Activated T-helper 2 cell treated with anti-CD3 and anti-CD28 coated beads, Interferon-gamma antibody, Interleukin-2, Interleukin-4, amounts not matched to agents 10 μg/mL and 5 μg/mL and 100 μg/mL, durations not matched to agents 14 hours and 24 hours and 36 hours (primary cell): ENCODE measurements at places on chromosomes 7 and 10.

GRCh38 chr7:100053215-100053614 lies 3.6 kb downstream of the ZSCAN21 start:
- H3K36me3 ChIP-seq = peaks cover 14% of the 10 kb centered on the region
- no peak for DNase-seq
- H3K27ac ChIP-seq = no peak overlapping the region
- peaks cover 7% of the 10 kb centered on the region for H3K4me1 ChIP-seq
- no peaks in the 10 kb centered on the region for H3K27me3 ChIP-seq
- no peak overlapping the region for H3K4me3 ChIP-seq

GRCh38 chr7:2894118-2894940 lies 50.2 kb upstream of the GNA12 start:
- no peaks in the 10 kb centered on the region for H3K36me3 ChIP-seq
- H3K4me1 ChIP-seq = peaks cover 8% of the 10 kb centered on the region
- H3K27ac ChIP-seq = peak overlapping the region; percentile 89

DNA sequence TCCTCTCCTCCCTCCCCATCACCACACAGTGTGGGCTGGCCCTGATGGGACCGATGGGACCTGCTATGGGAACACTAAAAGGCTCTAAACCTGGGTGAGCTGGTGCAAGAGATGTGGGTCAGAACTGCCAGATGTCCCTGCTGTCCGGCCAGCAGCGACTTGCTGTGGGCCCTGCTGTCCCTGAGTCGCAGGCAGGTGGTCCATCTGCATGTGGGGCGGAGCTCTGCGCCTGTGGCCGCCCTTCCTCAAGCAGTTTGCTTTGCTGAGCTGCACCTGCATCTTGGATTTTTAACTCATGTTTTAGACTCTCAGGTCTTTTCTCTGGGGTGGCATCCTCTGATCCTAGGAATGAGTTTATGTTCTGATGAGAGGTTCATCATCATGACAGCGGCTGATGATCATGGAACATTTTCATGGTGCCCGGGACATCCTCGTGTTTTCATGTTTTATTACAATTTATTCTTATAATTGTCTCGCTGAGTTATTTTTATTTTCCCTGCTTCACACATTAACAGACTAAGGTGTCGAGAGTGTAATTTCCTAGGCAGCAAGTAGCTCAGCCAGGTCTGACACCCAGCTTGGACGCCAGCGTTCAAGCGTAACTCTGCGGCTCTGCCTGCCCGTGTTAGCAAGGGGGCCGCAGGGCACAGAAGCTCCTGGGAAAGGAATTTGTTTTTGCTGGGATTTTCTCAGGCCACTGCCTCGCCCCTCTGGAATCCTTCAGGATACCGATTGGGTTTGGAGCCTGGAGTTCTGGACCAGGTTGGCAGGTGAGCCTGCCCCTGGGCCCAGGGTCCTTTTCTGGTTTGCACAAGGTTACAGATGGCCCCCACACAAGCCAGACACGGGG lies 615.2 kb upstream of the FOXK1 start:
- no peak overlapping the region for H3K27ac ChIP-seq
- H3K4me3 ChIP-seq = no peak overlapping the region
- DNase-seq = no peak

DNA sequence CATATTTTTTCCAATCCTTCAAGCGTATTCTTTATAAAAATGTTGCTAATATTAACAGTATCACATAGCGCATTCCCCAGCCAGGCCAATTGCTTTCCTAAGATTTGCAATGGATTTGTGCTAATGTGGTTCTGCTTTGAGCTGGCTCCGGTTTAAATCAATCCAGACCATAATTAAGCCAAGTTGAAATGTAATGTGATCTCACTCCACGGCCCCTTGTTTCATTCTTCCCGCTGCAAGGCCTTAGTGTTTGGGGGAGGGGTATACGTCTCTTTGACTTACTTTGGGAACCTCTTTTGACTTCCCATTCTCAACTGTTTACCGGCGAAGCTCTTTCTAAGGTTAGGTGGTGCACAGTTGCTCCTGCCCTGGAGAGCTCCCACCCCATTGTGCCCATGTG lies 86.4 kb downstream of the PRPF18 start:
- H3K36me3 ChIP-seq = no peaks in the 10 kb centered on the region
- DNase-seq = no peak
- H3K27ac ChIP-seq = no peak overlapping the region
- no peak overlapping the region for H3K4me3 ChIP-seq
- H3K4me1 ChIP-seq = no peaks in the 10 kb centered on the region

DNA sequence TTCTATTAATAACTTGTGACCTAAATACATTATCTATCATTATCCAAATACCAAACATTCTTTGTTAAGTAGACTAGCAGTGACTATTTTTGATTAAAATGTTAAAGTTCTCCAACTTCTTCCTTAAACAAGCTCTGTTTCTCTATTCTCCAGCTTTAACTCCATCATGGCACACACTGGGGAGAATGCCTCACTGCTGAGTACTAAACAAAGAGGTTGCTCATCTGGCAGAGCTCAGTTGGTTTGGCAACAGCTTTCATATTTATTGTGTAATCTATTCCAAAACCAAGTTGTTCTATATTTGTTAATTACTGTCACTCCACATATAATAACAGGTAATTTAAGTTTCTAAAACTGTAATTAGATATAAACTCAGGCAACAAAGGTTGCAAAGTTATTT lies 89.6 kb downstream of the USP6NL start:
- H3K36me3 ChIP-seq = no peaks in the 10 kb centered on the region
- no peak overlapping the region for H3K27ac ChIP-seq
- no peak for DNase-seq
- H3K27me3 ChIP-seq = peaks cover 35% of the 10 kb centered on the region

- no peak for DNase-seq
- H3K36me3 ChIP-seq = no peaks in the 10 kb centered on the region
- H3K4me3 ChIP-seq = no peak overlapping the region
- H3K27ac ChIP-seq = no peak overlapping the region
- peaks cover 5% of the 10 kb centered on the region for H3K27me3 ChIP-seq
These were observed 52.4 kb downstream of the PLCE1 start for GRCh38 chr10:94046098-94046497.

- no peak for DNase-seq
- no peak overlapping the region for H3K27ac ChIP-seq
- H3K4me1 ChIP-seq = no peaks in the 10 kb centered on the region
- no peak overlapping the region for H3K4me3 ChIP-seq
These were observed 19.9 kb downstream of the CASD1 start for GRCh38 chr7:94529516-94529915.

DNA sequence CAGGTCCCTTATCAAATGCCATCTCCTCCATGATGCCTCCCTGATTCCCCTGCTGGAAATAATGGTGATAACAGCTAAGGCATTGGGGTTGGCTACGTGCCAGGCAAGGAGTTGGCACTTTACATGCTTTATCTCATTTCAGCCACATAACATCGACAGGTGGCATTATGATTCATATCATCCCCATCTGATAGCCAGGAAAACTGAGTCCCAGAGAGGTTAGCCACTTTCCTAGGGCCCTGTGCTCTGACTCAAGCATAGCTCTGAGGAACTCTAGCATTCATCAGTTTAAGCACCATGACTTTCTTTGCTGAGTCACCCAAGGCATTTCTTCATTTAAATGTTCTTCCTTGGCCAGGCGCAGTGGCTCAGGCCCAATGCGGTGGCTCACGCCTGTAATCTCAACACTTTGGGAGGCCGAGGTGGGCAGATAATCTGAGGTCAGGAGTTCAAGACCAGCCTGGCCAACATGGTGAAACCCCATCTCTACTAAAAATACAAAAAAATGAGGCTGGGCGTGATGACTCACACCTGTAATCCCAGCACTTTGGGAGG lies 6.6 kb downstream of the LEP start:
- H3K36me3 ChIP-seq = no peaks in the 10 kb centered on the region
- H3K4me3 ChIP-seq = no peak overlapping the region
- no peak overlapping the region for H3K27ac ChIP-seq
- peaks cover 4% of the 10 kb centered on the region for H3K27me3 ChIP-seq
- H3K4me1 ChIP-seq = no peaks in the 10 kb centered on the region
- DNase-seq = no peak

DNA sequence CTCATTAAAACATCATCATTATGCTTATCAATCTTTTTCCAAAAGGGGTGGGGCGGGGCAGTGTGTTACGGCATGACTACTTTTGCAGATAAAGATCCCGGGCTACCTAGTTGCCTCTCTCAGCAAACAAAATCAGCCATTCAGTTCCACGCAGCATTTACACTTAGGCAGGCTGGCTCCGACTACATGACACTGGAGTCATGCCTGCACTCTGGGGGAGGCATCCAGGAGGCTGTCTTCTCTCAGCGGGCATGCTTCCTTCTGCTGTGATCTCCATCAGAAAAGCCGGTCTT lies 193.9 kb upstream of the TCF7L2 start:
- no peaks in the 10 kb centered on the region for H3K27me3 ChIP-seq
- no peak overlapping the region for H3K27ac ChIP-seq
- H3K4me1 ChIP-seq = no peaks in the 10 kb centered on the region

GRCh38 chr10:89069589-89069988 lies 79.0 kb downstream of the FAS start:
- H3K27me3 ChIP-seq = peaks cover 45% of the 10 kb centered on the region
- no peak for DNase-seq
- H3K27ac ChIP-seq = no peak overlapping the region
- no peak overlapping the region for H3K4me3 ChIP-seq
- H3K36me3 ChIP-seq = no peaks in the 10 kb centered on the region

- DNase-seq = no peak
- peaks cover 12% of the 10 kb centered on the region for H3K4me1 ChIP-seq
- peaks cover 20% of the 10 kb centered on the region for H3K36me3 ChIP-seq
- no peak overlapping the region for H3K27ac ChIP-seq
These were observed 23.5 kb downstream of the UPP1 start for GRCh38 chr7:48112401-48113165.

DNA sequence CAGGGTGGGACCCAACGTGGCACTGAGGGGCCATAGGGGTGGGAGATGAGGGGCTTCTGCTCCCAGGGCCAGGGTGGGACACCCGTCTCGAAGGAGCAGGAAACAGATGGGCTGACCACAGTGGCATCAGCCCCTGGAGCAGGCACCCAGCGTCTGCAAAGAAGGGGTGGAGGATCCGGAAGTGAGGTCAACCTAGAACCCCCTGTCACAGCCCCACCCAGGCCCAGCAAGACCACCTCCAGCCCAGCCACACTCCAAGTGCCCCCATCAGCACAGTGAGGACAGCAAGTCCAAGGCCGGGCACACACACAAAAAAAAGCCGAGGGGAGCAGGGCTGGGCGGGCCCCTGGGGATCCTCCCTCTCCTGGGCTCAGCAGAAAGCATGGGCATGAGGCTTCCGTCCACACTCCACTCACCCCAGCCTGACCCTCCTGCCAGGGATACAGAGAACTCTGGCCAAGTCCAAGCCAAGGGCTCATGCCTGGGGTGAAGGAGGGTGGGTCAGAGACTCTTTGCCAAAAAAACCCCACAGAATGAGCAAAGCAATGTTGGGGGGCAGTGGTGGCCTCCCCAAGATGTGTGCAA lies 111.0 kb downstream of the FOXL3 start:
- no peak overlapping the region for H3K27ac ChIP-seq
- peaks cover 3% of the 10 kb centered on the region for H3K36me3 ChIP-seq
- H3K27me3 ChIP-seq = peaks cover under 1% of the 10 kb centered on the region
- DNase-seq = no peak

GRCh38 chr7:44667190-44667589 lies 60.8 kb downstream of the OGDH start:
- peaks cover 4% of the 10 kb centered on the region for H3K4me1 ChIP-seq
- DNase-seq = no peak
- H3K27ac ChIP-seq = no peak overlapping the region

- H3K27ac ChIP-seq = no peak overlapping the region
- H3K4me1 ChIP-seq = no peaks in the 10 kb centered on the region
- no peak for DNase-seq
- H3K36me3 ChIP-seq = no peaks in the 10 kb centered on the region
- no peak overlapping the region for H3K4me3 ChIP-seq
These were observed 158.3 kb upstream of the IGFBP3 start for GRCh38 chr7:46079421-46079820.

GRCh38 chr7:131157530-131158243 lies 170.0 kb upstream of the MKLN1 start:
- no peaks in the 10 kb centered on the region for H3K36me3 ChIP-seq
- H3K27ac ChIP-seq = no peak overlapping the region
- no peak overlapping the region for H3K4me3 ChIP-seq
- H3K27me3 ChIP-seq = peaks cover 1% of the 10 kb centered on the region

DNA sequence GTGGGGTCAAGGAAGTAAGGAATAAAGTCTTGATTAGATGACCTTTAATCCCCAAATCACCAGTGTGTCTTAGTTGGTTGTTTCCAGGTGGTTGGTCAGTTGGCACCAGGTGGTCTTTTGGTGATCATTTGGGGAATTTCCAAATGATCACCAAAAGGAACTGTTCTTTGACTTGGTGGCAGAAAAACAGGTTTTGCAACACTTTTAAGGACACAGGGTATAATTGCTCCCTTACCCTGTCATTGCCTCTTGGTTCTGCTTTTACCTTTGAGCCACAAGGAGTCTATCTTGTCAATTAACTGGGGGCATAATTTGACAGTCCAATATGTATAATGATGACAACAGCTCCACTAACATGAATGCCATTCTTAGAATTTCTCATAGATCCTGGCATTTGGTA lies 104.2 kb downstream of the ADK start:
- H3K27ac ChIP-seq = no peak overlapping the region
- peaks cover 9% of the 10 kb centered on the region for H3K4me1 ChIP-seq
- no peak overlapping the region for H3K4me3 ChIP-seq
- no peaks in the 10 kb centered on the region for H3K27me3 ChIP-seq

GRCh38 chr7:29091715-29092114 lies 54.6 kb downstream of the CPVL start:
- H3K4me1 ChIP-seq = peaks cover 7% of the 10 kb centered on the region
- peaks cover 2% of the 10 kb centered on the region for H3K27me3 ChIP-seq
- peak overlapping the region; percentile 58 for H3K4me3 ChIP-seq
- no peaks in the 10 kb centered on the region for H3K36me3 ChIP-seq
- no peak for DNase-seq
- H3K27ac ChIP-seq = no peak overlapping the region

DNA sequence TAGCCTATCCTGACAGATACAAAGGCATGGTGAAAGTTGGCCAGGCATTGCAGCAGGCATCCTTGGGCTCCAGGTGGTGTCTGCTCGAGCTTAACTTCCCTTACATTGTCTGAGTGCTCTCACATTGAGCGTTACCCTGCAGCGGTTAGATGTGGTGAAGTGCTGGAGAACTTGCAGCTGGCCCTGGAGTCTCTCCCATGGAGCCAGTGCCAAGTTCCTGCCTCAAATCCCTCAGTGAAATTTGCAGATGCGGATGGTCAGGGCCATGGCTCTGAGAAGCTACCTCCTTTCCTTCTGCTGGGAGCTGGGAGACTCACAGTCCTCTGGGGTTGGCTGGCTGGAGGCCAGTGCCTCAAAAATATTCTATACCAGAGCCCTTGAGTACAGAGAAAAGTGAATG lies 3.3 kb upstream of the ZNF746 start:
- DNase-seq = no peak
- no peak overlapping the region for H3K4me3 ChIP-seq

DNA sequence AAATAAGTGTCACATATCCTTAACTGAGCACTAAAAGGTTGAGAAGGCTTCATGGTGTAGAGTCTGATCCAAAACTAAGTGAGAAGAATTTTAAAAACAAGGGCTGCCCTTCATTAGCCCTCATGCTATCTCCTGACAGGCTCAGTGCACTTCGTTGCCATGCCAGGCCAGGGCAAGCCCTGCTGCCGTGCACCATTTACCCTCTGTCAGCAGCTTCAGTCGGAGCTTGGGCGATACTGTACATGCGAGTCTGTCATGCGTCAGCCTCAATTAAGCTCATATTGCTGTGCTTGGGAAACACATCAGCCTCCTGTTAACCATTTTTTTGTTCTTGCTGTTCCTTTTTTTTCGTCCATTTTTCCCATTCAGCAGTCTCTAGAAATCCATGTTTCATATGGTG lies 166.6 kb downstream of the VTI1A start:
- no peak overlapping the region for H3K27ac ChIP-seq
- no peak for DNase-seq
- no peaks in the 10 kb centered on the region for H3K36me3 ChIP-seq
- H3K4me3 ChIP-seq = no peak overlapping the region
- H3K4me1 ChIP-seq = no peaks in the 10 kb centered on the region
